CD14-positive monocyte (primary cell): ENCODE measurements at places on chromosomes 1 and 21. TPM values are rescaled to one million over a fixed set of nuclear protein-coding genes. Genes with fewer than 3 reads are reported as not detected.

The PTAFR gene
- polyA plus RNA-seq = 347 TPM

The KRTAP10-9 gene
- not detected for polyA plus RNA-seq

The KCNC4 gene
- polyA plus RNA-seq = 0.56 and 0.61 TPM in 2 replicates

The HORMAD1 gene
- polyA plus RNA-seq = 0.90 and 5.6 TPM in 2 replicates

The TMED5 gene
- 75.8 TPM for polyA plus RNA-seq

The GRHL3 gene
- not detected for polyA plus RNA-seq

The PKLR gene
- polyA plus RNA-seq = not detected

The OSBPL9 gene
- 41.4 TPM for polyA plus RNA-seq

The C1orf115 gene
- polyA plus RNA-seq = 0.33 and 0.47 TPM in 2 replicates

The ZNF648 gene
- not detected for polyA plus RNA-seq

The ATP6V1G3 gene
- not detected in 2 replicates for polyA plus RNA-seq

The KRTAP19-7 gene
- not detected in 2 replicates for polyA plus RNA-seq

The NBPF10 gene
- 0.10 TPM for polyA plus RNA-seq

The PCSK9 gene
- polyA plus RNA-seq = not detected

The FCRL2 gene
- not detected for polyA plus RNA-seq

The GPA33 gene
- 1.8 TPM for polyA plus RNA-seq

The CD101 gene
- polyA plus RNA-seq = 24.6 and 27.2 TPM in 2 replicates

The CAMSAP2 gene
- polyA plus RNA-seq = 0.90 TPM

The LAPTM5 gene
- 1,669 and 1,706 TPM in 2 replicates for polyA plus RNA-seq

The NR5A2 gene
- 0.03 TPM in 1 of 2 replicates, not detected in the other for polyA plus RNA-seq

The FMO2 gene
- polyA plus RNA-seq = not detected

The NDUFV3 gene
- 25.8 and 28.0 TPM in 2 replicates for polyA plus RNA-seq

The CCDC28B gene
- polyA plus RNA-seq = 2.5 TPM in 2 replicates

The FNDC10 gene
- polyA plus RNA-seq = 0.46 TPM

The CD52 gene
- 4,047 TPM for polyA plus RNA-seq

The SEMA4A gene
- polyA plus RNA-seq = 116 and 117 TPM in 2 replicates

The SAMD11 gene
- not detected for polyA plus RNA-seq

The DEDD gene
- polyA plus RNA-seq = 40.9 TPM
